ENCODE measurements at places on chromosomes 3 and 15.

DNA sequence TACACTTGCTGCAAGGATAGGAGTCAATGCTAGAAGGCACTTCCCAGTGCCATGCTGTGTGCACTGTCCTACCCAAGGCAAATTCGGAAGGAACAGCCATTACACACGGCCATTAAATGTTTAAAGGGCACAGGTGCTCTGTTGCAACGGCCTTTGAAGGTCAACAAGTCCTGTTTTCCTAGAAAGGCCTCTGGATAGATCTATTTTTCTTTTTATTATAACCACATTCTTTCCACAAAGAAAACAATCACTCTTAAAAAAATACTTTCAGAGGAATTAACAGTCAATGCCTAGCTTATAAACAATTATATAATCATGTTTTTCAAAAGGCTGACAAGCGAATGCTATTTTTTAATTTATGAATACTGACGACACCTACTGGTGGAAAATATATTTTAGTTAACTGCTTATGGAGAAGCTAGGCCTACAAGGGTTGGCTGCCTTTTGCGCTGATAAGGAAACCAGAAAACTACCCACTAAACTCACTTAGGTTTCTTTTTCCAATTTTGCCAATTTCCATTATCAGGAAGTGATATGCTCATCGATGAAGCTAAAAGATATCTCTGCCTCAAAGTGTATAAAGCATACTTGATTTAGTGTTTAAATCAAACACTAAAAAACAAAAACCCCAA lies 2.4 kb downstream of the ARHGEF3 start:
- peak; percentile 19 for DNase-seq

DNA sequence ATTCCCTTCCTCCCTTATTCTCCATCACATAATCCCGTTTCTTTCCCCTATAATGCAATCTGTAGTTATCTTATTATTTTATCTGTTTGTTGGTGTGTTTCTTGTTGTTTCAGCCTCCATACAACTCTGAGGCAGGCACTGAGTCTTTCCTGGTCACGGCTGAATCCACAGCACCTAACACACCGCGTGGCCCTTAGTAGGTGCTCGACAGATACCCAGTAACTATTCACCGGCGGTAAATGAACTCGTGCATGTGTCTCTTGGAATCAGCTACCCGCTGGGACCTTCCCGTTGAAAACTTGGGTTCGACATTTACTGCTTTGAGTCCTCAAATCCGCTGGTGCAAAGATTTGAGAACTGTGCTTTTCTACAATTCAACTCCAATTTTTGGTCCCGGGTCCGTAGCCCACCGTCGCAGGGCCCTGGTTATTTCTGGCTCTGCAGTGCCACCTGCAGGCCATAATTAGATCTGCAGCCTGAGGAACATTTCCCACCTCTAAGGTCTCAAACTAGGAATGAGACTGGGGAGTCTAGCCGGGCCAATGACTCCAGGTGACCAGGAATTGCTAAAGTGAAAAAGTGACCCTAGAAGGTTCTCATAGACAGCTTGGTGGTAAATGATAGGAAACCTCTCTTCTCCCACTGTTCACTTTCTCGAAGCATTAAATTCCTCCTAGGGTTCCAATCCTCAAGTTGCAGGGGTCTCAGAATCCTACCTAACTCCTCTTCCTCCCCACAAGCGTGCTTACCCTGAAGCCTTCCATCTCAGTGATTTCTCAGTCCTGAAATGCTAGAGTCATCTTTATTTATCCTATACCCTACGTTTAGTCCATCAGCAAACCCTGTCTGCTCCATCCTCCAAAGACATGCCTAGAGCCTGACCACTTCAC lies 40.0 kb upstream of the TRH start:
- peak; percentile 24 for DNase-seq

- DNase-seq, result no peak
These were observed 139.6 kb downstream of the IL20RB start for GRCh38 chr3:137097386-137097785.

GRCh38 chr3:39910826-39911464 lies 101.5 kb downstream of the MYRIP start:
- DNase-seq, result no peak

DNA sequence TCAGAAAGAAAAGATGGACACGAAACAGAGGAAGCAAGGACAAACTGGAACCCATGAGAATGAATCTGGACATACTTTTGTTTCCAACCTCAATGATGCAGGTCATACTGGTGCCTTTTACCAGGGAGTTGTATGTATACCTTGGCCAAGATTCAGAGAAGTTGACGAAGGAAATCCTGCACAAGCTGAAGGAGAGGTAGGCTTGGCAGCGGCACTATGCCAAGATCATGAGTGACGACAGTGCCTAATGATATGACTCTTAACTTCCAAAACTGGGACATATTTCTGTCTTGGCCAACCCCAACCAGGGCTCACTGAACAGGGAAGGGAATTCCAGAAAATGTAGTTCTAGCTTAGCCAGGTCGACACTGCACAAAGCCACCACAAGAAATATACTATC lies 149.2 kb upstream of the SLCO3A1 start:
- DNase-seq, result no peak

DNA sequence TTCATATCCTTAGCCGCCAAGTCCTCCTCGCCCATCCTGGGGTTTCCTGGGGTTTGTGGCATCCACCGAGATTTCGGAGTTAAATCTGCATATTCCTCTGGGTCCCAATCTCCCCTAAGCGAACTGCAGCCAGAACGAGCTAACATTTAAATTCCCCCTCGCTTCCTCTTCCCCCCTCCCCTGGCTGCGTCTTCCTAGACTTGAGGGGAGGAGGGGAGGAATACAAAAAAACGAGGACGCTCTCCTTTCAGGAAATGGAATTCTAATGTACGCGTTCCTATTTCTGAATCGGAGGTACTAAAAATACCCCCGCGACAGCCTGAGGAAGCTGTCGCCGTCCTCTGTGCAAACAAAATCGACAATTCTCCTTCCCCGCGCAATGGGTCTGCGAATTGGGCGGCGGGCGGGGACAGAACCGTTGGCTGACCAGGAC lies 5.6 kb downstream of the FEZF2 start:
- no peak for DNase-seq

DNA sequence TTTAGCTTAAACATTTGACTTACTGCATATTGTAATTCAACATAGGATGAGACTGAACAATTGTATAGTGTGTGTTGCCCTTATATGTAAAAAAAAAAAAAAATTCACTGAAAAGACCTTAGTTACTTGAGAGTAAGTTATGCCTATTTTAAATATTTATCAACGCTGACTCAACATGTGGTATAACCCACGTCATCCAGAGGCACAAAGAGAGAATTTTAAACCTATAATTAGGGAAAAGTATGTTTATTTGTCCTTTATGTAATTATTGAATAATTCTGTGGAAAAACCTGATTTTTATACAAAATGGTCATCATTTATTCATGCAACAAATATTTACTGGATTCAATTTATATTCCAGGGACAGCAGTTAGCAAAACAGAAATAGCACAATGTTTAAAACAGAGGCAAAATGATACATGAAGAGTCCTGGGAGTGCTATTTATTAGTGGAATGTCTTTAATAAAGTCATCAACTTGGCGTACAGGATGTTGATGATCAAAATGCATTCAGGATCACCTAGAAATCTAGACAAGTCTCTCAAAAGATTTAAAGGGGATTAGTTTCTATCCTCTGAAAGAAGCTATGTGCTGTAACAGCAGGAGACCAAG lies 223.7 kb downstream of the PCCB start:
- DNase-seq, result no peak

DNA sequence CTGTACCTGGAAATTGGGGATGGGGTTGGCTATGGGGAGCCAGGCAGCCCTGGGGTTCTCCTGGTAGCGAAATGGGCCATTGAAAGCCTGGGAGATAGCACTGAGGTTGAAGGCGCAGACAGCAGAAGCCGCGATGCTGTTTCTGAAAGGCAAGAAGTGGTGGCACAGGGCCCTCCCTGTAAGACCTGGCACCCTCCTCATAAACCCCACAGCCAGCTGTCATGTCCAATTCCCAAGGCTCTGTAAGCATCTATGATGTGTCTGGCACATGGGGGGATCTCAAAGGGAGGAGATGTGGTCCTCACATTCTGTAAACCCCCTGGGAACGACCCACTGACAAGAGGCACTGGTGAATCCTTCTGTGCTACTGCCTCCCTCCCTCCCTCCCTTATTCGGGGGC lies 104.0 kb downstream of the SEMA5B start:
- no peak for DNase-seq

GRCh38 chr15:68465861-68466560 lies 34.0 kb upstream of the ITGA11 start:
- no peak for DNase-seq

DNA sequence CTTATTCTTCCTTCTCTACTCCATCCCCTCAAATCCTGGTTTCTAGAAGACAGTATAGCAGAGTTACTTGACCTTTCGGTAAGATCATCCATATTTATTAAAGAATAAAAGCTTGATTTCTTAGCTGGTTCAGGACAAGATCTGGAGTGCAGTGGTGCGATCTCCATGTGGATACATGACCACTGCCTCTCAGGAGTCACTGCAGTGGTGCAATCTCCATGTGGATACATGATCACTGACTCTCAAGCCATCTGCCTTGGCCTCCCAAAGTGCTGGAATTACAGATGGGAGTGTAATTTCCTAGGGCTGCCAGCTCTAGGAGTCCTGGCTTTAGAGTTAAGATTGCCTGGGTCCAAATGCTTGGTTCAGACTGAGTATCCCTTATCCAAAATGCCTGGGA lies 16.5 kb downstream of the LARP6 start:
- no peak for DNase-seq

DNA sequence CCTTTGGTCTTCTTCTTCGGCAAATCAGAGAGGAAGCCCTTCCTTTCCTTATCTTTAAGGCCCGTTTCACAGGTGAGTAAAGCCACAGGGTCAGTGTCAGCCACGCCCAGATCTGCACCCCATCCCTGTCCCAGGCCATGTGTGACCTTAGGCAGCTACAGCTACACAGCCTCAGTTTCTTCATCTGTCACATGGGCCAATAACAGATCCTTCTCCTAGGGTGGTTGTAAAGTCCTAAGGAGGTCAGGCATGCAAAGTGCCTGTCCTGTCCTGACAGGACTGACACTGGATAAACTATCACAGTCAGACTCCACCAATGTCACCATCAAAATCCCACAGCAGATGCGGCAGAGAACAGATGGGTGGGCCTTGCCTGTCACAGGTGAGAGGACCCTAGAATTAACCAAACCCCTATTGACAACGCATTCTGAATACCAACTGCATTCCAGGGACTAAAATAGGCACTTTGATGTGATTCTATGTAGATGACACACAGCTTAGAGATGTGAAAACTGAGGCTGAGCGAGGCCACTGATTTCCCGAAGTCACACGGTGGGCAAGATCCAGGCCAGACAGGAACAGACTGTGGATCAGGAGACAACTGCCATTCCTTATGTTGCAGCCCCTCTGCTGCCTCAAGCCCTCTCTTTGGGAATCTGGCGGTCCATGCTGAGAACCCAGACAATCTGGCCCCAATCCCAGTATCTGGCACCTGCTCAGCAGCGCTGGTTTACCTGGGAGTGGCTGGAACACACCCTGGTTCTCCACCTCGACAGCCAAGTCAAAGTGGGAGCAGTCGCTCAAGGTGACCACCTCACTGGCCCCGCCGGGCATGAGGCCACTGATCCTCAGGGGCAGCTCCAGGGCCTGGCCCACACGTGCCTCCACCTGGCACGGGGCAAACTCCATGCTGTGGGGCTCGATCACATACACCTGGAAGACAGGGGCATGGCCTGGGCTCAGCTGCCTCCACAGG lies 48.7 kb downstream of the NUP210 start:
- no peak for DNase-seq

GRCh38 chr3:32082721-32083120 lies 23.7 kb upstream of the GPD1L start:
- DNase-seq, result no peak

GRCh38 chr15:33586786-33587697 lies 276.3 kb downstream of the RYR3 start:
- DNase-seq, result no peak

GRCh38 chr15:51982013-51982769 lies 10.6 kb upstream of the LEO1 start:
- DNase-seq, result peak; percentile 48

- no peak for DNase-seq
These were observed 10.6 kb downstream of the GRM2 start for GRCh38 chr3:51717446-51717845.

- DNase-seq, result no peak
These were observed 68.1 kb downstream of the CRYGS start for GRCh38 chr3:186476044-186476468.

All from stimulated activated CD4-positive, alpha-beta T cell treated with anti-CD3 and anti-CD28 coated beads, Interleukin-4, amount 100 ng/mL, for 24 hours (primary cell).